Esophagus squamous epithelium (tissue), 5 donors: ENCODE measurements at places on chromosomes 16 and 17.

DNA sequence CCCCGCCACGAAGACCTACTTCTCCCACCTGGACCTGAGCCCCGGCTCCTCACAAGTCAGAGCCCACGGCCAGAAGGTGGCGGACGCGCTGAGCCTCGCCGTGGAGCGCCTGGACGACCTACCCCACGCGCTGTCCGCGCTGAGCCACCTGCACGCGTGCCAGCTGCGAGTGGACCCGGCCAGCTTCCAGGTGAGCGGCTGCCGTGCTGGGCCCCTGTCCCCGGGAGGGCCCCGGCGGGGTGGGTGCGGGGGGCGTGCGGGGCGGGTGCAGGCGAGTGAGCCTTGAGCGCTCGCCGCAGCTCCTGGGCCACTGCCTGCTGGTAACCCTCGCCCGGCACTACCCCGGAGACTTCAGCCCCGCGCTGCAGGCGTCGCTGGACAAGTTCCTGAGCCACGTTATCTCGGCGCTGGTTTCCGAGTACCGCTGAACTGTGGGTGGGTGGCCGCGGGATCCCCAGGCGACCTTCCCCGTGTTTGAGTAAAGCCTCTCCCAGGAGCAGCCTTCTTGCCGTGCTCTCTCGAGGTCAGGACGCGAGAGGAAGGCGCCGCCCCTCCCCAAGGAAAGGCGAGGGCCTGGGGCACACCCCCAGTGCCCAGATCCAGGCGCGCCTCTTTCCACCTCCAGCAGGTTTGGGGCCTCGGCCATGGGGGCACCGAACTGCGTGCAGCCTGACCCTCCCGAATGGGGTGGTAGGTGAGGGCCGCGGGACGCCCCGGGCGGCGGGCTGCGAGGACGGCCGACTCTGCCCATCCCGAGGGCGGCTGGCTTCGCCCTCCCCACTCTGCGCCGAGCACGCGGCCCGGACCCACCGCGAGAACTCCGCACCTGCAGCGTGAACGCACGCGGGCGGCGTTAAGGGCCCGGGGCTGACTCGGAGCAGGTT, 664 bp downstream of the HBQ1 start:
- DNase-seq = no peak

DNA sequence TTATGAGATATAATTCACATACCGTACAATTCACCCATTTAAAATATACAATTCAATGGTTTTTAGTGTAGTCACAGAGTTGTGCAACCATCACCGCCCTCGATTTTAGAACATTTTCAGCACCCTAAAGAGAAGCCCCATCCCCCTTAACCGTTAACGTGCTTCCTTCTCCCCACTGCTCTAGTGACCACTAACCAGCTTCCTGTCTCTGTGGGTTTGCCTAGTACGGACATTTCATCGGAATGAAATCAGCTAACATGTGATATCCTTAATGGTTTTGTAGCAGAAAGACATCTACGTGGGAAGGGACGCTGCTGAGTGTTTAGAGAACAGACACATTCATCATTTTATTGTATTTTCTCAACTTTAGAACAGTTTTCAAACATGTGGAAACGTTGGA, 80.8 kb upstream of the HSBP1 start:
- DNase-seq = no peak

DNA sequence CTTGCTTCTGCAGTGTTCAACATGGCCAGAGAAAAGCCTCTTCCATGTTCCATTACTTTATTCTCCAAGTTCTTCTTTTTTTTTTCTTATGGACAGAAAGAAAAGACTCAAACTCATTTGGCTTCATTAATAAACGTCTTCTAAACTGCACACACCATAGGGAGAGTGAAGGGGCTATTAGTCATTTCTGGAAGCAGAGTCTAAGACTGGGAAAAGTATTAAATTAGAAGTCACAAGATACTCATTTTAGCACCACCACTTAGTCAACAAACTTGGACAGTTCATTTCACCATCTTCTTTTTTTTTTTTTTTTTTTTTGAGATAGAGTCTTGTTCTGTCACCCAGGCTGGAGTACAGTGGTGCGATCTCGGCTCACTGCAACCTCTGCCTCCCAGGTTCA, 52.8 kb downstream of the NOL11 start:
- no peak for DNase-seq

- DNase-seq = no peak
These were observed 154.2 kb downstream of the PITPNC1 start for GRCh38 chr17:67531291-67531690.

DNA sequence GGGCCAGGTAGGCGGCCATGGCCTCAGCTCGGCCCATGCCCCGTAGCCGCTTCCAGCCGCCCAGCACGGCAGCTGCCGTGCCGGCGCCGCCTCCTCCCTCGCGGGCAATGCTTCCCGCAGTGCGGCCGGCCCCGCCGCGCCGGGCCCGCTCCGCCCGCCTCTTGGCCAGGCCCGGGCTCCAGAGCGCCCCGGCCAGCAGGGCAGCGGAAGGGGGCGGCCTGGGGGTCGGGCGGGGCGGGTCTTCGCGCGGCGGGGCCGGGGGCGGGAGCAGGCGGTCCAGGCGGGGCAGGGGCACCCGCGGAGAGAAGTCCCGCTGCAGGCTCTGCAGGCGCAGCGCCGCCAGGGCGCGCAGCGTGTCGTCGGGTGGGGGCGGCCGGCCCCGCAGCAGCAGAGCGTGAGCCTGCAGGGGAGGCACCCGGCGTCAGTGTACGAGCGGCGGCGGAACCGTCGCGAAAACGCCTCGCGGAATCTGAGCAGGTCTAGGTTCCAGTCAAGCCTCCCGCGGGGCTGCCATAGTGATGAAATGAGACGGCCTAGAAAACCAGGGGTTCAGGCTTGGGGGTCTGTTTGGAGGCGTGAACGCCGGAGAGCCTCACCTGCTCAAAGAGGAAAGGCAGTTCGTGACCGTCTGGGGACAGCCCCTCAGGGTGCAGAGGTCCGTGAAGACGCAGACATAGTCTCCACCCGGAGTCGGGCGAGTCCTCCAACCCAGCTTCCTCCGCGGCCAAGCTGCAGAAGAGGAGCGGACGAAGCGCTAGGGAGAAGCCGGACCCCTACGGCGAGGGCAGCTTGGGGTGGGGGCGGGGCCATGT, 6.6 kb downstream of the PLEKHH3 start:
- DNase-seq = no peak

DNA sequence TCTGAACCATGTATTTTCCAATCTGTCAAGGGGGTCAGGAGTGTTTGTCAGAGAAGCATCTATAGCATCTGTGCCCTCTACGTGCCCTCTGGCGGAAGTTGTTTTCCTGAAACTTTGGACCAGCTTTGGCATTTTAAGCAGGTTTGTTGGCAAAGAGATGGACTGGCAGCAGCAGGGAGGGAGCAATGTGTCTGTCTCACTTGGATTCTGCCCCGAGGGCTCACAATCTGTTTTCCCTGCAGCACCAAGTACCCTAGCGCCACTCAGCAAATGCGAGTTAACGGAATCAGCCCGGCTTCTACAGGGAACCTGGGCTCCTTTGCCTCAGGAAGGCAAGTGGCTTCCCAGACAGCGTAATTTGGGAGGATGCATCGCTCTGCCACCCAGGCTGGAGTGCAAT, 17.4 kb downstream of the DUSP14 start:
- DNase-seq = no peak

- no peak for DNase-seq
These were observed 36.2 kb downstream of the ZNF778 start for GRCh38 chr16:89253548-89254287.

DNA sequence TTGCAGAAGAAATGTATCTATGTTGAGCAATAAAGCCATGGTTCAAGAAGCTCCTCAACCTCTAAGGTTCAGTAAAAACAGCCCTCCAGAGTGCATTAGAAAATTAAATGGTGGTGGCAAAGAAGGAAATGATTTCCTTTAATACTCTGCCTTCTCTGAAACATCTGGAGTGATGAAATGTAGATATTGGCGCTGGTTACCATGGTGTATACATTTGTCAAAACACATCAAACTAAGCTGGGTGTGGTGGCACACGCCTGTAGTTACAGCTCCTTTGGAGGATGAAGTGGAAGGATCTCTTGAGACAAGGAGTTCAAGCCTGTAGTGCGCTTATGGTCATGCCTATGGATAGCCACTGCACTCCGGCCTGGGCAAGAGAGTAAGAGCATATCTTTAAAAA, 6.0 kb downstream of the CAPNS2 start:
- DNase-seq = no peak

DNA sequence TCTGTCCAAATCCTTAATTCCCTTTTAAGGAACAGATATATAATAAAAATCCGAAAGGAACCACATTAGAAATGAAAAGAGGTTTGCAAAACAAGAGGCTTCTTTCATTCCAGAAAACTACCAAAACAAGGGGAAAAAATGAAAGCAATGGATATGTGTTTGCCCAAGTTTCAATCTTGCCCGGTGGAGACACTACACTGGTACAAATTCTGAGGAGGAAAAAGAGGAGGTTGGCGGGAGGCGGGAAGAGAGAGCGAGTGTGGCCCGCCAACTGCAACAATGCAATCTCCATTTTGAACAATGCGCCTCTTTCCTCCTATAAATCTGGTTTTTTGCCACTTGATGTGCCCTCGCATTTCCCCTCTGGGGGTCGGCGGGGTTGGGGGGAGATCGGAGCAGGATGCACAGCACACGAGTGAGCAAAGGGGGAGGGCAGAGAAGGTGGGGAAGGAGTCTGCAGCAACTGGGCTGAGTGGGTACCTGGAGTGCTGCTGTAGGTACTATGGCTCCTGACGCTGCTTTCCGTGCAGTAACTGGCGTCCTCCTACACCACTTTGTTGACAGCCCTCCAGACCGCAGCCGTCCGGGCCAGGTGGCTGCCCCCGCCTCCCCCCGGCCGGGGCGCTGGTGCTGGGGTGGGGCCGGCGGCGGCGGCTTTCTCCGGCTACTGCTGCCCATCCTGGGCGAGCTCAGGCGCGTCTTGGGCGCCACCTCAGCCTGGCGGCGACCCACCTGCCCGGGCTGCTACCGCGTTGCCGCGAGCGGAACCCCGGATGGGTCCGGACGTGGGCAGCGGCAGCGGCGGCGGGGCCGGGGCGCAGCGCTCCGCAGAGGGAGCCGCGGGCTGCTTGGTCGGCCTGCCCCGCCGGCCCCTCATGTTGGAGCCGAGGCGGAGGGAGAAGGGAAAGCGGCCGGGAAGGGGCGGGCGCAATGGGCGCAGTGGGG, 93.8 kb upstream of the PLEKHM1 start:
- DNase-seq = no peak

- no peak for DNase-seq
These were observed 2.7 kb upstream of the SNX20 start for GRCh38 chr16:50683689-50684374.

- DNase-seq = no peak
These were observed 12.3 kb upstream of the CMTM3 start for GRCh38 chr16:66592241-66592640.

GRCh38 chr16:79644971-79645667, 44.6 kb upstream of the MAF start:
- no peak for DNase-seq

- no peak for DNase-seq
These were observed 125.3 kb downstream of the ANKRD11 start for GRCh38 chr16:89365044-89365467.

DNA sequence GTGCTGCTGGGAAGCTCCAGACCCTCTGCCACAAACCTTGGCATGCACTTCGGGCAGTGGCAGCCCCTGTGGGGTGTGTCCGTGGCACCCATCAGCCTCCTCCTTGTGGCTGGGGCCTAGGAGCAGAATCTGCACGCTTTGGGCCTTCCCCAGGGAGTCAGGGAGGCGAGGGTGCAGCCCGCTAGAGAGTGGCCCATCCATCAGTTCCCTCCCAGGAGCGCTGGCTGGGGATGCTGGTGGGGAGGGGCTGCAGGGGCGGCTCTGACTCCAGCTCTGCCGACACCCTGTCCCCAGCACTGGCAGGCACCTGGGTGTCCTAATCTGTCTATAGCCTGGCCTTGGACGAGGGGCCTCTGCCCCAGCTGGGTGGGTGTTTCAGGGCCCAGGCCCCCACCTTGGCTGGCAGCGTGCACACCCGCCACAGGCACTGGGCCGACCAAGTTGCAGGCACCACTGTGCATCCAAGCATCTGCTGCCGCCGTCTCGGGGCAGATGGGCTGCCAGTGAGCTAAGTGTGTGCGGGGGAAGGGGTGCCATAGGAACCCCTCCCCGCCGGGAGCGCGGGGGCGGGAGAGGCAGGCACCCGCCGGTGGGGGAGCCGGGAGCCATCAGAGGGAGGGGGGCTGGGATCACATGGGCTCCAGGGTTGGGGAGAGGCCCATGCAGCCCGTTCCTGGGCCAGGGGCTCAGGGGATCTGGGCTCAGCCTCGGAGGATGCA, 30.2 kb downstream of the ENDOV start:
- no peak for DNase-seq

- no peak for DNase-seq
These were observed 163.6 kb downstream of the SHISA6 start for GRCh38 chr17:11404431-11405276.

GRCh38 chr16:24452724-24453123, 86.6 kb upstream of the RBBP6 start:
- no peak for DNase-seq

- DNase-seq = no peak
These were observed 11.6 kb upstream of the MFAP4 start for GRCh38 chr17:19398301-19399181.

DNA sequence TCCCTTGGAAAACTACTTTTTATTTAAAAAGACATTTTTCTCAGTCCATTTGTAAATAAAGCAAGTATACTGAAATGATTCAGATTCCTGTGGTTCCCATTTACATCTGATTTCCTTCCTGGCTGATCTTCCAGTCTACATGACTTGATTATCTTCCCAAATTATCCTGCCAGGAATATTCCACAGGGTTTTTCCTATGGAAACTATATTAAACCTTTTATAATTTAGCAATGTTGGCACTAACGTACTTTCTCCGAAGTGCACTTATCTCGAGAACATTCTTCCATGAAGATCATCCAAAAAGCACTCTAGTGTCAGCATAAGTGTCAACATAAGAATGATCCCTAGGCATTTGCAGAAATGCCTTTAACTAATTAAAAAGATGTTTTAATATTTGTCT, 347.7 kb upstream of the KIF2B start:
- DNase-seq = no peak

DNA sequence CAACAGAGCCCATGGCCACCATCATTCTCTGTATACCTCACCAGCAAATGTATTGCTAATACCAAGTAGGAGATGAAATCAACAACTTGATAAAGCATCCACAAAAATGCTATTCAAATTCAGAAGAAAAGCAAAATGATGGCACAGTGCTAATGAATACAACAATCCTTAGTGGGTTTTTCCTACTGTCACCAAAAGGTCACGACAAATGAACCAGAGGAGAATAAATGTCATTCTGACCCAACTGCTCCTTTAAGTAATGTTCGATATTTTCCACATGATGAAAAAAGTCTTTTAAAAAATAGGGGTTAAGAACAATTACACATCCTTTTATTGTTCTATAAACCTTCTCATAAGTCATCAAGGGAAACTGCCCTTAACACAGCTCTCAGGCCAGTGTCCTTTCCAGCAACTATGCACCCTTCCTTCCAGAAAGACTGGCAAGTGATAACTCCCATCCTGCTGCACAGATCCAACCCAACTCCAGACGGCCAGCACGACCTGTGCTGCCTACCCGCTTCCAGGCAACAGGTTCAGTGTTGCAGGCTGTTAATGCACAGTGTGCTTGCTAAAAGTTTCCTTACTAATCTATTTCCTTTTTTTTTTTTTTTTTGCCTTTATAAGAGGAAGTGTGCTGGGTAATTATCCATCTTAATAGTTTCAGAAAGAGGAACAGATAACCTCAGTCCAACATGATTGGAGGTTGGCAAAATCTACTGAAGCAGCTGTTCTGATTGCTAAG, 15.4 kb downstream of the FBXO31 start:
- DNase-seq = no peak
